ENCODE measurements at places on chromosomes 3 and 15.

DNA sequence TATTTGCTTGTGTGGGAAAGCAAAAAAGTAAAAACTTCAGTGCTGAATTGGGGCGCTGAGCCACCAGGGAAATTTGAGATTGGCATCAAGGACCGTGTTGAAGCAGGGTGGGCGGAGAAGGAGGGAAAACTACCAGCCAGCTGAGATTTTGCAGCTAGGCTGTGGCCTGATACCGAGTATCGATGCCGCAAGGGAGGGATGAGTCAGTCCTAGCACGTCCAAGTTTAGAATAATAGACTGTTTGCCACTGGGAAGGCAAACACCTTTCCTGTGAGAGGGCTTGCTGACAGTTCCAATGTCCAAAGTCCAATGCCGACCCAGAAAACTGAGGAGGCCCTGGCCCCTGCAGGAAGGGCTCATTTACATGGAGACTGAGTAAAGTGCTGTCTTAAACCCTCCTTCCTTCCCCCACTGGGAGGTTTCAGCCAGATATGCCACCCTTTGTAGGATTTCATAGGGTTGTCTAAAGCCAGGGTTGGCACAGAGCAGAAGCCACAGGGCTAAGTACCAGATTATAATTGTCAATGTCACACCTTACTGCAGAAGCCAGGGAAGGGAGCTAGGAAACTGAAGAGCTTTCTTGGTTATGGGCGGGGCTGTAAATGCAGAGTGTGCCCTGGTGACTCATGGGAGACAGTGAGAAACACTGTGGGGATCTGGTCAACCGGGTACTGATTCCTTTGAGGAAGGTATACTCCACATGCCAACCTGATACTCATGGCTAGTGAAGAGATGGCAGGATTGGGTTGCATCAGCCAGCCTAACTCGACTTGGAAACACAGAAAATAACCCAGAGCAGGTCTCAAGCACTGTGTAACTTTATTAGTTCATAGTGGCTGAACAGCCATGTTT is 28.4 kb upstream of the PIK3CB start:
- peak; percentile 47 for DNase-seq

DNA sequence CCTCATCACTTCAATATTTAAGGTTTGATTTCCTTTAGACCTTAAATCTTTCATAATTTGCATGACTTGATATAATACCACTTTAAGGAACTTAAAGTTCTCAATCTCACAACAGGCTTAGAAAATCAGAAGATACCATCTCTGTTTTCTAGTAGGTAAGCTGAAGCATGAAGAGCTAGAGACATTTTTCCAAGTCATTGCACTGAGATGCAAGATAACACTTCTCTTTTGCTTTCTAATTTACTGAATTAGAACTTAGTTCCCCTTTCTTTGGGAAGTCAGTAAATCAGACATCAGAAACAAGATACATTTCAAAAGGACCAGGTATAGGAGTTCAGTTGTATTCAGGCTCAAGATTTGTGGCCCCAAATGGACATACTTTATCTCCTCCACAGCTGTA is 79.7 kb downstream of the DZIP3 start:
- DNase-seq: no peak

GRCh38 chr15:41881920-41882688 is 11.7 kb downstream of the SPTBN5 start:
- no peak for DNase-seq

DNA sequence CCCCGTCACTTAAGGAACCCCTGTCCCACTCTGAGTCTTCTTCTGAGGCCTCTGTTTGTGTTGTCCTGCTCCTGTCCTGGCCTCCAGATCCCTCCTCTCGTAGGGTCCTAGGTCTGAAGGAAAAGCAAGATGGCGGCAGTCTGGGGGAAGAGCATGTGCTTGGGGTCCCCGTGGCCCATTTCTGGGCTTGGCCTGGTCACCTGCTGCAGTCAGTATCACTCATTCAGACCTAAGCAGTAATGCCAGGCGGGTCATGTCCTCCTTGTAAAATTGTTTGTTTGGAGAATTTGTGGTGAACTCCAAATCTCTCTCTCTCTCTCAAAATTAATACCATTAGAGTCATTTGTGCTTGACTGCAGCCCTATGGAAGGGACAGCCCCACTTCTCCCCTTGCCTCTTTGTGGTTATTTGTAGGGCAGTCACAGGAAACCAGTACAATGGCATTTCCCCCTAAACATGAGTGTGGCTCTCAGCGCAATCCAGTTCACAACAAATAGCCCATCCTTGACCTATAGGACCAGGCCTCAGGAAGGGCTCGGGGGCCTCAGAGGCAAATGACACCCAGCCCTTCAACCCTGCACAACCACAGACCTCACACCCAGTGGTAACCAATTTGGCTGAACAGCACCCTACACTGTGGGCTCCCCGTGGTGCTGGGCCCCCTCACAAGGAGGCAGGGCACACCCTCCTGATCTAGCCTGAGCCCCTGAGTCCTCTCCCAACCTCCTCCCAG is 173.5 kb downstream of the OR4M2 start:
- no peak for DNase-seq

DNA sequence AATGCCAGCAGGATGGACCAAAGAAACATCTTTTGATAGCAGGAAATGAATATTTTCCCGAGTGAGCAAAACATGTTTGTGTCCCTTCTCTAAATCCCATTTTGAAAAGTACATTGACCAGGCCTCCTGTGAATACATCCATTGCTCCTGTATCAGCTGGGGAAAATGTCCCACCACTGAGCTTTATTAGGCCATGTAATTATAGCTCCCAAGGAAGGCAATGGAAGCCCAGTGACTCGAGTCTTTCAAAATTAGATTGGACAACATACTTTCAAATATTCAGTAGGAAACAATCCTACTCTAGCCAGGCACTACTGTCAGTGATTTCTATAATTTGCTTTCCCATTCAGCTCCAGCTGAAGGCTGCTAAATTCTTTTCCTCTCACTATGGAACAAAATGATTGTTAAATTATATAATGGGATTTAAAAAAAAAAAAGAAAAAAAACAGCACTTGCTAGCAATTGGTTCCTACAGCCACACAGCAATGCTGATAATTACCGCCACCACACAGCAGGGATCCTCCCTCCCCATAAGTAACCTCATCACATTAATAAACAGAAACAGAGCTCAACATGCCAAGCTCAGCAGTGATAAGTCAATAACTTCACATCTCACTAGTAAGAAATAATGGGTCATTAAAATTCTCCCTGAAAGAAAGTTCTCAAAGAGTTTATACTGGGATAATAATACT is 172.4 kb upstream of the SLC2A2 start:
- DNase-seq: no peak

DNA sequence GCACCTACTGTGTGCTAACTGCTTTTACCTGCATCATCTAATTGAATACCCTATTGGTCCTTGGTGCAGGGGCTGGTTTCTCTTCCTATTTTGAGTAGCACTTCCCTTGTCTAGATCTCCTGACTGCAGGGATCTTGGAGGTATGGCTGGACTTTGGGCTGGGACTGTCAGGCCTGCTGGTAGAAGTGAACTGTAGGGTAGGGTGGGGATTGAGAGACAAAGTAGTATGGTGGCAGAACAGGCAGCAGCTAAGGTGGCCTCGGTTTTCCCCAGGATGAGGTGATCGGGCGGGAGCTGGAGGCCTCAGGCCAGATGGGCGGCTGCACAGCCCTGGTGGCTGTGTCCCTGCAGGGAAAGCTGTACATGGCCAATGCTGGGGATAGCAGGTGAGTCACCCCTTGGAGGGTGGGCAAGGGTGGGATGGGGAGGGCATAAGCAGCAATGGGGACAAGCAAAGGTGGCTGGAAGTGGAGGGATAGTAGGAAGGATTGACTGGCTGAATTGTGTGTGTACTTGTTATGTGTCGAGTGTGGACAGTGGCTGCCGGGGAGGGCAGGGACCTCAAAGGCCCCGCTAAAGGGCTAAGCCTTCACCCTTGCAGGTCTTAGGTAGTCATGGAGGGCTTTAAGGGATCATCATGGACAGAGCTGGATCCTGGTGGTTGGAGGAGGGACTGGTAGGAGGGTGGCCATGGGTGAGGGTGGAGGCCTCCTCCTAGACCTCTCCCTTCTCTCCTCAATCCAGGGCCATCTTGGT is 2.0 kb downstream of the PPM1M start:
- DNase-seq: no peak

DNA sequence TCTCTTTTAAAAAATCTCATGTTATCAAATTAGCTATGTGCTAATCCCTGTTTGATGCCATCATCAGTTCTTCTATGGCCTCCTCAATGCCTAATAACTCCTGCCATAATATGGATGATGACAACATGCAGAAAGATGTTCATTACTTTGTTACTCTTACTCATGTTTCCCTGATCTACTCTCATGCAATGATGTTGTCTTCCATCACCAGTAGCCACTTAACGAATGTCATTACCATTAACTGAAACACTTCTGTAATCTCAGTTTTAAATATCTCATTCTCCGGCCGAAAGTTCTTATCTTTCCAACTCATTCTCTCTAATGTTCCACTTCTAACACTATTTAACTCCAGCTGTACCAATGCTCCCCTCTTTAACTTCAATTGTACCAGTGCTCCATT is 1187.7 kb downstream of the OTOL1 start:
- no peak for DNase-seq

GRCh38 chr15:68085052-68085451 is 30.9 kb downstream of the PIAS1 start:
- DNase-seq: no peak

- peak; percentile 30 for DNase-seq
These were observed at the start of gene PCOLCE2 for GRCh38 chr3:142888481-142889211. TSS of gene PCOLCE2 (minus strand) at chr3:142889083. CDS start at chr3:142888896, 187 bp downstream.
